Posterior vena cava (tissue), 2 donors: ENCODE measurements at places on chromosomes 11 and 22.

- DNase-seq = no peak
These were observed 6.7 kb downstream of the SLC25A18 start for GRCh38 chr22:17569971-17570511.

GRCh38 chr22:23402275-23403151, 177.6 kb downstream of the IGLL1 start:
- DNase-seq = peak; percentile 81

DNA sequence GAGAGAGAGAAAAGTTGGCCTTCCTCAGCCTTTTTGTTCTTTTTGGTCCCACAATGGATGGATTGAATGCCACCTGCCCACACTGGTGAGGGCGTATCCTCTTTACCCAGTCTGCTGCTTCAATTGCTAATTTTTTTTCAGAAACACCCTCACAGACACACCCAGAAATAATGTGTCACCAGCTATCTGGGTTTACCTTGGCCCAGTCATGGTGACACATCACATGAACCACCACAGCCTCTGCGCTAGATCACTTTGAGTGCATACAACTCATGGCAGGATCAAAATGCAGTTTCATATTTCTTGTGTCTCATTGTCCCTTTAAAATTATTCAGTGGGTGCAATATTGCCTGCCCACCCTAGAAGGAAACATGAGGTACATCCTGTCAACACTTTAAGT, 63.3 kb downstream of the ADAMTS15 start:
- DNase-seq = no peak

DNA sequence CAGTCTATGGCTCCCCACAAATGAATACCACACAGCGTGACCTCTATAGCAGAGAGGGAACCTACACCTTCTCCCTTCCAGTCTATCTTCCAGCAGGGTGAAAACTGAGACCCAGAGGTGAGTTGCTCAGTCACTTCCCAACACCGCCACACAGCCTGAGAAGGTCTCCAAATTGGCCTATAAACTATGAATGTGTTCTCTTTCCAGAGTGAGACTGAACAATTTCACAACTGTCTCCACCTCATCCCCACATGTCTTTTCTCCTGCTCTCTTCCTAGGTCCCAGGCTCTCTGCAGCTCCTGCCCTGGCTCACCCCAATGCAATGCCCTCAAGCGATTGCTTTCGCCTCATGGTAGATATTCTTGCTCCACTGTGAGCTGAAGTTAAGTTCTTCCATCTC, 14.0 kb downstream of the CLMP start:
- DNase-seq = no peak

DNA sequence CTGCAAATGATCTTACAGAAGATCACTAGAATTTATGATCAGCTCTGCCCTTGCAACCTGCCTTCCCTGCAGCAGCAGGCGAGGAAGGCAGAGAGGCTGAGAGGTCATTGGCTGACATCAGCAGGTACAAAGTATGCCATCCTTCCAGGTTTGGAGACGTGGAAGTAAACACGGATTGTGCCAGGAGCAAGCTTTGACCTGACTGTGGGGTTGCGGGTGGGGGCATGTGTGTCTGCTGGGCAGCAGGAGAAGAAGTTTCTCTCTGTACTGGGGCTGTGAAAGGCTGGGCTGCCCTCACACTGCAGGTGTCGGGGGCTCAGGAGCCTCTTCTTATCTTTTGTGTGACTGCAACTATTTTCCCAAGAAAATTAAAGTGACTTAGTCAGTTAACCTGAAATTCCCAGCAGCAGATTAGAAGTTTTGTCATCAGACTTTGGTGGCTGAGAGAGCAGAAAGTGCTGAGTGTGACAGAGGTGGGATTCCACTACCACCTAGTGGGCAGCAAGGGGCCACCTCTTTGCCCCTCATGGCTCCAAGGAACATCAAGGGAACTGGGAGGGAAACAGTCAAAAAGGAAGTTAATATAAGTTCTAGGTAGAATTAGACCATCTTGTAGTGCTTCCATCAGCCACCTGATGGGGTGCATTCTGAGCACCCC, 565.9 kb downstream of the ETS1 start:
- DNase-seq = no peak

GRCh38 chr11:35088676-35089075, 50.3 kb upstream of the CD44 start:
- no peak for DNase-seq

GRCh38 chr11:70059971-70060370, 18.1 kb upstream of the ANO1 start:
- DNase-seq = no peak

- peak; percentile 70 for DNase-seq
These were observed 115.4 kb downstream of the BRD1 start for GRCh38 chr22:49712195-49712791.

- no peak for DNase-seq
These were observed 44.2 kb upstream of the TTLL12 start for GRCh38 chr22:43230971-43231723.

DNA sequence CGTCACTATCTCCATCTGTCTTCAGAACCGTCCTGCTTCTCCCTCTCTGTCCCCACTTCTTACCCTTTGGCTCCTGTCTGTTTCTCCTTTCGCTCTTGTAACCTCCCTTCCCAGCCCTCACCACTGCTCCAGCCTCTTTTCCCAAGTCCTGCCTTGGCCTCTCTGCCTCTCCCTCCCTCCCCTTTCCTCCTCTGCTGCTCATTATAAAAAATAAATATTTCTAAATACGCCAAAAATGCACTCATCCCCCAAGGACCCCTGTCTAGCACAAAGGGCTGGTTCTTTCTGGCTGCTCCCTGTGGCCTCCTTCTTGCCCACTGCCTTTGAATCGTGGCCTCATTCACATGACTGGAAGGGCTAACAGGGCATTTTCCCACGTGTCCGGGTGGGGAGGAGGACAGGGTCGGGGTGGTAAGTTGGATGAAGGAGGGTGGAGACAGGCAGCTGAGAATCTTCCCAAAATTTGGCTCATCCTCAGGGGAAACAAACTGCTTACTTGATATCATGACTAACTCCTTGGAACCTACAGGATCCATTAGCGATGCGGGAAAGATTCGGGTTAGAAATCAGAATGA, 26.4 kb upstream of the OAF start:
- DNase-seq = peak; percentile 82

GRCh38 chr11:36091256-36091811, 147.5 kb downstream of the LDLRAD3 start:
- DNase-seq = no peak

GRCh38 chr22:35600476-35600875, 16.7 kb downstream of the MB start:
- no peak for DNase-seq

- no peak for DNase-seq
These were observed 41.1 kb downstream of the BMAL1 start for GRCh38 chr11:13318498-13319295.

GRCh38 chr22:18133452-18133851, 16.5 kb upstream of the USP18 start:
- DNase-seq = peak; percentile 22

GRCh38 chr11:28598531-28598930, 490.3 kb downstream of the METTL15 start:
- DNase-seq = no peak

DNA sequence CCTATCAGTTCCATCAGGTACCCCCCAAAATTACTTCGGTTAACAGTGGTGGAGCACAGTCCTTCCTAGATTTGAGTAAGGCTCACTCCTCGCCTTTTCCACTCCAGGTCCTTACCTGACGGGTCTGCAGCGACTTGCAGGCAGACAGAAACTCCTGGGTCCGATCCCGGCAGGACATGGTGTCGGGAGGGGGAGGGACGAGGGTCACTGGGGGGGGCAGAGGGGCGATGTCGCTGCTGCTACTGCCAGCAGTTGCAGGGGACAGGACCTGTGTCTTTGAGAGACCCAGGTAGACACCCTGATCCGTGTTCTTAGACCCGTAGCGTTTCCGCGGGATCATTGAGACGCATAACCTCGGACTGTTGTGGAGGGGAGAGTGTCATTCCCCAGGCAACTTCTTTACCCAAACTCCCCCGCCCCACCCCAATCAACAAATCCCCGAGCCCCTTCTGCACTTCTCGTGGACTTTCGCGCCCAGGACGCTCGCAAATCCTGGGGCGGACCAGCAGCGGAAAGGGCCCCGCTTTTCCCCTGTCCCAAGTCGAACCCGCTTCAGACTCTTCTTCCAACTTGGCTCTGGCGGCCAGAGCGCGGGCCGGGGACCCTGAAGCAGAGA, 839 bp downstream of the STX5 start:
- DNase-seq = no peak

DNA sequence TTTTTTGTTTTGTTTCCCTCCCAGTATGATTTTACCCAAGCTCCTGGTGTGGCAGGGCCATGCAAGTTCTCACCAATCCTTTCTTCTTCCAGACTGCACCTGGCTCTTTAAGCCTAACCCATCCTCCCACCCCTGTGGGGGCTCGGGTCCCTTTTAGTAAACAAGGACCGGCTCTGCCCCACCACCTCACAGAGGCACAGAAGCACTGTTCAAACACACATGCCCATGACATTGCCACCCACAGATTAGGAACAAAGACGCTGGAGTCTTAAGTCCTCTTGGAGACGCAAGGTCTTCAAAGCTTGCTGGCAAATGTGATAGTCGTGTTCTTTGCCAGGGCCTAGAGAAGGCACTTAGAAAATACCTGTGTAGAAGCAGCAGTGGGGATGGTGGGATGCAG, 18.9 kb downstream of the UQCR10 start:
- no peak for DNase-seq

GRCh38 chr11:45649544-45650165, 15.8 kb downstream of the CHST1 start:
- DNase-seq = no peak

GRCh38 chr22:44329179-44329796, 16.5 kb upstream of the SHISAL1 start:
- no peak for DNase-seq

DNA sequence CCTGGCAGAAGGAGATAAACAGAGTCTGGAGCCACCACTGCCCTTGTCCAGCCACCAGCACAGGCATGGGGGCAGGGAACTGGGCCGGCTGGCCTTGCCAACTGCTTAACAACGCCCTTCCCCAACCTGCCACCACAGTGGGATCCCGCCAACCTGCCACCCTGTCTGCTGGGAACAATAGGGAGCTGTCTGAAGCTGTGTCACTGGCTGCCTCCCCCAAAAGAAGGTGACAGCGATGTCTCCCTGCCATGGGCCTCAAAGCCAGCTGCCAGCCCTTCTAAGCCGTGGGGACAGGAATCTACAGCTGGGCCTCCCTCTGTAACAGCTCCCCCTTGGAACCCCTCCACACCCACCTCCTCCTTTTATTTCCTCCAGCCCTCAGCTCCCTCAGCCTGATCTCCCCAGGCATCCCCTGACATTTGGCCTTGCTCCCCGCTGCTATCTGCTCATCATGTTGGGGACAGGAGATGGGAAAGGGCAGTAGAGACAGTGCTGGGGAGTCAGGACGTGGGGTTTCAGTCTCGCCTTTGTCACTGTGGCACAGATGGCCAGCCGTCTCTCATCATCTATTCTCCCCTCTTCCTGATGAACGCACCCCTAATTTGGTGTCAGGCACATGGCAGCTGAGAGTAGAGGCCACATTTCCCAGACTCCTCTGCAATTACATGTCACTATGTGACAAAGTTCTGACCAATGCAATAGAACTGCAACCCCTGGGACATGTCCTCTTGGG, 51.3 kb upstream of the PRDM11 start:
- no peak for DNase-seq

- no peak for DNase-seq
These were observed 10.3 kb downstream of the OSBP2 start for GRCh38 chr22:30704978-30705377.

GRCh38 chr11:48116437-48117228, 100.0 kb upstream of the OR4B1 start:
- no peak for DNase-seq

- DNase-seq = peak; percentile 75
These were observed 45.8 kb downstream of the LRRC32 start for GRCh38 chr11:76624500-76625379.

- no peak for DNase-seq
These were observed 22.0 kb upstream of the FGF4 start for GRCh38 chr11:69797156-69797555.
